ENCODE measurements at places on chromosomes 5 and 9.

DNA sequence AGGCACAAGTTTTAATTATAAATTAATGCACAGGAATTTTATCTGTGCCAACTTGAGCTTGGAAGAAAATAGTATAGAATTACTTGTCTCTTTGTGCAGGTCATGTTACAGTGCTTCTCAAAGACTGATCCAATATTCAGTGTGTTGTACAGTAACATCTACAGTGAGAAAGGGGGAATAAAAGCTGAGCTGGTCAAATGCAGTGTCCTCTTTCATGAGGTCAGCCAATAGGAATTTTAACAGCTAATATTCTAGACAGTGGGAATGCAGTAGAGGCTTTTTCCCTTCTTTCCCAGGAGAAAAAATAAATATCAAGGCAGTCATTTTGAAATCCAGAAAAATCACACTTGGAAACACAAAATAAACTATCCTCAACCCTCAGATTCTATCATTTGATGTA is 95.7 kb upstream of the ITGA1 start:
- DNase-seq, result no peak

- no peak for DNase-seq
Observed at GRCh38 chr5:153816870-153817269, 221.8 kb downstream of the FAM114A2 start.

DNA sequence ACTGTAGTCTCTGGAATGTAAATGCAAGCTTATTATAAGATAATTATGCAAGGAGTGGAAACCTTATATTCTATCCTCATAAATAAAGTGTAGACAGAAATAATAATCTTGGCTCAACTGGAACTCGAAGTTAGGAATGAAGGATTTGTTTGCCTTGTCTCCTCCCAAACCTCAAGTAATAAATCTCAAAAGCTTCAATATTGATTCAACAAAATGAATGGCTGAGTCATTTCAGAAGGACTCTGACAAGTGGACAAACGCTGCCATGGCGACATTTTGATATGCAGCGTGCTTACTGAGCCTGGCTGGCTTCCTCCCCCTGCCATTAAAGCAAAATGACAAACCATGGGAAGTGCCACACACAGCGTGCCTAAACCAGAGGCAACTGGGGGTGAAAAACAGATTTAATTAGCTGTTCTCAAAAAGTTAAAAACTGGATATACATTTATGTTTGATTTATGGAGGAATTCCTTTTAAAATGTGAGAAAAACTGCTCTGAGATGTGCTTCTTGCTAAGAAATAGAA is 10.5 kb upstream of the ADGRV1 start:
- no peak for DNase-seq

- DNase-seq, result no peak
Observed at GRCh38 chr9:123485216-123485615, 129.2 kb downstream of the CRB2 start.

DNA sequence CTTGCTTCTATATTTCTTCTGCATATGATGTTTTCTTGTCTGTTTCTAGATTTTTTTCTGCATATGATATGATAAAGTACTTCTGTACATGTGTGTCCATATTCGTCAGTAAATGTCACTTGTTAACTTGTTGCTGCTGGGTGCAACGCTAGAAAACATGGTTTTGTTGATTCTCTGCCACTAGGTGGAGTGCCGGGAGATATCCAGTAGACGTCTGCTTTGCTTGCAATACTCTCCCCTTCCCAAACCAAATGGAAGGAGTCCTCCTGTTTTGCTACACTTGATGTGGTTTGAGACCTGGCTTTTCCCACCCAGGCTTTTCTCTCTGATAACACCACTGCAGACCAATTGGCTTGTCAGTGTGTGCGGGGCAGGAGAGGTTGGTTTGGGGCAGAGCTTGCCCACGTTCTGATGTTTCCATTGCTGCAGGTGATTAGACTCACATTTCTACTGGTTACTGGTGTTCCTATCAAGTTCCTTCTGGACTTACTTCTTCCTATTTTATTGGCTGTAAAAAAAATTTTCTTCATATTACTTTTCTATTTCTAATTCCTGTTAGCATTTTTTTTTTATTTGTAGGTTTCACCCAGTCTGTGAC is 900.0 kb upstream of the CDH10 start:
- no peak for DNase-seq

DNA sequence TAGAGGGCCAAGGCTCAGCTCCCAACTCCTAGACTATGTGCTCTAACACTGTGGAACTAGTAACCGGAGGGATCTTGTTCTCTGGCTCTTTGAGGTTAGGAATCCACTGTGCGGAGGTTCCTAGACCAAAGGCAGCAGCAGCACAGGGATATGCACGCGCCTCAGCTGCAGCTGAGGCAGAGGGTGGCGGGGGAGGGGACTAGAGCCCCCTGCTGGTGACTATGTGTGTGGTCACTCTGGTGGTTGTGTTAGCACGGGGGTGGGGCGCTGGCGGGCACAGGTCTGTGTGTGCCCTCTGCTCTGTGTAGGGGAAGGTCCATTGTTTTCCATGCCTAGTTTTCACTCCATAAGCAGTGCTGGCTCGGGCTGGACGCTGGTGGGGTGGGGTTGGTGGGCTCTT is 458.0 kb upstream of the IZUMO3 start:
- DNase-seq, result no peak

- DNase-seq, result no peak
Observed at GRCh38 chr9:6959270-6960000, 201.7 kb downstream of the KDM4C start.

DNA sequence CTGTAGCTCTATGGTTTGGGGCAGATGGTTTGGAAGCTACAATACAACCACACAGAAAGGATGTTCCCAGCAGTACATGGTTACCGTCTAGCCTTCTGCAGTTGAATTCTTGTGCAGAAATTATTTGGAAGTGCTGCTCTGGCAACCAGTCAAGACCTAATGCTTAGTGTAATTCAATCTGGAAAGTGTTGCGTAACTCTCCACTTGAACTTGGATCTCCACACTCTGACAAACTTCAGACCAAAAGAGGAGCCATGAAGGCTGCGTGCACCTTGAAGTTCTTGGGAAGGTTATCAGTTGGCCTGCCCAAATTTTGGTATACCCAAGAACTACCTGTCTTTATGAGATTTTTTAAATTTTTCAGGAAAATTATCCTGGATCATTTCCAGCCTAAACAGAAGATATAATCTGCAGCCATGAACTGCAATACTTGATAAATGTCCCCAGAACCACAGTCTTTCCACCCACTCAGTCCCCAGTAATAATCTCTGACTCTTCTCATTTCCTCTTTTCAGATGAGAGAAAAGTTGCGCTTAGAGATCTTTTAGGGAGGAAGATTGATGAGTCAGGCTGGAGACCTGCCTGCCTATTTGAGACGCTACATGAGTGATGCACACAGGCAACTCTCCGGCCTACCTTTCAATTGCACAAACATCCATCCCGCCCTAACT is 159.9 kb downstream of the FANCC start:
- DNase-seq, result no peak

GRCh38 chr9:97109194-97109811 is 70.4 kb upstream of the CTSV start:
- no peak for DNase-seq
